Smooth muscle cell of trachea (primary cell): ENCODE measurements at places on chromosomes 16 and 17. TPM values are rescaled to one million over a fixed set of nuclear protein-coding genes. Genes with fewer than 3 reads are reported as not detected.

Gene KRTAP9-8
- total RNA-seq: not detected in 2 replicates

Gene NPIPA2
- total RNA-seq: 0.33 and 1.2 TPM in 2 replicates

Gene ASGR2
- not detected in 2 replicates for total RNA-seq

Gene SDK2
- total RNA-seq: under 0.01 and 0.17 TPM in 2 replicates

Gene SLC5A11
- total RNA-seq: not detected in 2 replicates

Gene KRT25
- not detected in 2 replicates for total RNA-seq
